Fibroblast of villous mesenchyme (primary cell): ENCODE measurements at places on chromosomes 12 and 14. TPM values are rescaled to one million over a fixed set of nuclear protein-coding genes. Genes with fewer than 3 reads are reported as not detected.

Gene MGST1
- total RNA-seq = 92.8 and 169 TPM in 2 replicates

Gene KRT76
- total RNA-seq = not detected in 2 replicates

Gene MYO1H
- total RNA-seq = not detected in 2 replicates

Gene CCDC85C
- 7.4 and 11.2 TPM in 2 replicates for total RNA-seq

DNA sequence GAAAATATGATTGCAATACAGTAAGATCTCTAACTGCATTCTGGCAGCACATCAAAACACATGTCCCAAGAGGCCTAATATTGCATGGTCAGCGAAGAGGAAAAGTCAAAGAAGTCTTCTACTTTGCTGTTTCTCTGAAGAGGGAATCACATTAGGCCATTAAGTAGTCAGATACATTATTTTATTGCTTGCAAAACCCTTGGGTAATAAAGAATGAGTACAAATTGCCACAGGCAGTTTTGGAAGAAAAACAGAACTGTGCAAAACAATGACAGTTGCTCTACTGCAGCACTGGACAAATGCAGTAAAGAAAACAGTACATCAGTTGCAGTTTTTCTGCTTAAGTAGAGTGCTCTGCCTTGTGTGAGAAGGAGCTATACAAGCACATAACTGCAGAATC, 211.9 kb downstream of the MED13L start:
- DNase-seq = peak; percentile 68

DNA sequence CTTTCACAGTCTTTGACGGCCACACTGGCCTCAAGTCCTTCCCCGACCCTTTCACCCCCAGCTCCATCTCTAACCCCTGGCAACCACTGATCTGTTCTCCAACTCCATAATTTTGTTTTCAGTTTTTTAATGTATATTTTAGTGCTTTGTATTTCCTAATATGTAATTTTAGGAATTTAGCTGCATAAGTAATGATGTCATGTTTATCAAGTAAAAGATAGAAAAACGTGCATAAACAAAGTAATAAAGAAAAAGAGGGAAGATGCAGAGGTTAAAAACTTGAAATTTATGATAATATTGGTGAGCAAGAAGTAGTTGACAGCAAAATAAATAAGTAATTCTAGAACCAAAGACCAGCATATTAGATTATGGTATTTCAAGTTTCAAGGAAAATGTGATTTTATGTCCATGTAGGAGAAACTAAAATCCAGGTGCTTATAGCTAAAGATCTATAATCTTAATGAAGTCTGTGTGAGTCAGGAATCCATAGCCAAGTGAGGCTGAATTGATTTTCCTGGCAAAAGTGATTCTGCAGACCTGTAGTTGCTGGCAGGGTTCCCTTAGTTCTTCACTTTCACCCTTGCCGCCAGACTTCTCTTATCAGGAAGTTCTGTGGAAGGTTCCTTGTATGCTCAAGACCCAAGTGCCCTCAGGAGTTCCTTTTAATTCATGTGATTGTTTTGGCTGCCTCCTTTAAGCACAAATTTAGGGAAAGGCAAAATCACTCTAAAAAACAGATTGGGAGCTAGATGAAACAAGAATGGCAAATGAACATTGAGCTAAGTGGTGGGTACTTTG, 24.4 kb downstream of the FBXW8 start:
- no peak for DNase-seq

- no peak for DNase-seq
These were observed 10.0 kb downstream of the PGF start for GRCh38 chr14:74945261-74945851.

DNA sequence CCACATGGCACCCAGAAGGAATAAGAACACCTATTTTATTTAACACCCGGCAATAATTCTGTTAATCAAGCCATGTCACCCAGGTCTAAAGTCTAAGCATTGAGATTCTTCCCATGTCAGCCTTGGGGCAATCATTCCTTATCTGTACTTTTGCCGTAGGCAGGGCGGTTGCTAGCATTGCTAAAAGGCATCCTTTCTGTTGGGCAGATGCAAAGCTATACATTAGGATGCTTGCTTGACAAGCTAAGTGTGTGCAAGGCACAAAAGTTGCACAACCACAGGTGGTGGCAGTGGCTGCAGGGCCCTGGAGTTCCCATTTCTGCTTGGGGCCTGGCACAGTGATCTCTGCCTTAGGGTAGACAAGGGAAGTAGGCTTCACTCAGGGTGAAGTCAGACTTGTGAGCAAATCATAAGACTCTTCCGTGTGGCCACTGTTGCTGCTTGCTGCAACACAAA, 12.5 kb upstream of the GALNT6 start:
- DNase-seq = no peak

- no peak for DNase-seq
These were observed 13.0 kb downstream of the TBPL2 start for GRCh38 chr14:55427439-55427838.

- no peak for DNase-seq
These were observed 12.9 kb downstream of the COL2A1 start for GRCh38 chr12:47991106-47992061.

GRCh38 chr12:19167708-19168107, 38.2 kb downstream of the PLEKHA5 start:
- DNase-seq = no peak

GRCh38 chr12:9030776-9031175, 41.4 kb downstream of the KLRG1 start:
- DNase-seq = no peak

DNA sequence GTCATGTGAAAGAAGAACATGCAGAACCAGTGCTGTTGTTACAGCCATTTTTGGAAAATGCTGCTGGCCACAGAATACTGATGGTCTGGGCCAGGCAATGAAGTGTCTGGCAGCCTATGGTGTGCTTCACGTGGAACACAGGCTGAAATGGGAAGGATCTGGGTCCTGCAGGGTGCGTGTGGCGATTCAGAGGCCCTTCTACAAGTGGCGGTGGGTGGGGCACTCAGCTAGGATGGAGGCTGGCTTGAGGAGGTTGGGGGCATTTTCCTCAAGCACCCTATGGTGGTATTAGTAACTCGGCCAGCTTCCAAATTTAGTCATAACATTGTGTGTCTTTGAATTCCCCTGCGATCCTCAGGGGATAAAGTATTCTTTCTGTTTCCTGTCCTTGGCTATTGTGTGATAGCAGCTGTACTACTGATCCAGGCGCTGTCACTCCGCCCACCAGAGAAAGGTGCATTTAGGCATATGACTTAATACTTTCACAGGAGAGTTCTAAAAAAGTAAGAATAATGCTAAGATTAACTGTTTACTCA, 9.2 kb upstream of the RAD52 start:
- DNase-seq = no peak
